ENCODE measurements at places on chromosomes 3 and 15.
A peak's percentile ranks its signal among the peaks of the same experiment; 100 is the strongest.

DNA sequence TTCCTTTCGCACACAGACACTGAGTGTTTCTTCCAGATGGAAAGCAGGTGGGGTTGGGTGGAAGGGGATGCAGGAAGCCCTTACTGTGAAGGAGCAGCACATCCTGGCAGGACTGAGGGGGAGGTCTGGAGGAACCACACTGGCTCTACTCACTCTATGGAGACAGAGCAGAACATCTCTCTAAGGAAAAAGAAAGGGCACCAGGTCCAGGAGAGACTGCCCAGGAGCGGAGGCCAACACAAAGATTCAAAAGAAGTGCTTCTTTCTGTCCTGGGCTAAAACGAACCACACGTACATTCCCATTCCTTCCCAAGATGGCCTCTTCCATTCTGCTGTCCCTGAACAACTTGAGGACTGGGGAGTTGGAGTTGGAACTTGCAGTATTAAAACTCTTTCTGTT lies 13.8 kb upstream of the VIPR1 start:
- no peak for DNase-seq

DNA sequence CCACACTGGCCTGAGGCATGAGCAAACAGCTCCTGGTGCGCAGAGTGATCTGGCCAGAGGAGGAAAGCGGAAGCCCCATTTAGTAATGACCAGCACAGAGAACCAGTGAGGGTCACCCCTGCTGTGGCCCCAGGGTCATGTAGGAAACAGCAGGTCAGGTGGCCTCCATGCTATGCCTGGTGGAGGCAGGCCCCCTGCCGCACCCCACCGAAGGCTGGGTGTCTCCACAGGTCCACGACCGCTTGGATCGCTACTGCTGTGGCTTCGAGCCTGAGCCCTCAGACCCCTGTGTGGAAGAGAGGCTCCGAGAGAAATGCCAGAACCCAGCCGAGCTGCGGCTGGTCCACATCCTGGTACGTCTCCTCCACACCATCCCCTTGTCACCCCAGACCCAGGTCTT lies 52.6 kb downstream of the POMGNT2 start:
- DNase-seq = no peak

DNA sequence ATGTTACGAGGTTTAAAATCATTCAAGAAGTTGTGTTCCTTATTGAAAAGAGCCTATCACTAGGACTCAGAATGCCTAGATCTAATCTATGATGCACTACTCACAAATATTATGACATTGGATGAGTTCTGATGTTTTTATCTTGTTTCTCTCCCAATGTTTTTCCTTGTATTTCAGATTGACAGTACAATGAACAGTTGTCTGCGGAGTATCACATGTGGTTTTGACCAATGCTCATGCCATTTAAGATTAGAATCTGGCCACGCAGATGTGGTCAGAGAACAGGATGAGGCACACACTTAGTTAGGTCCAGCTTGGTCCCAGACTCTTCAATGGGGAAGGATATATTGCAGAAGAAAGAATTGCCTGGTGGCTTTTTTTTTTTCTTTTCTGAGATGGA lies 25.6 kb upstream of the CCDC50 start:
- DNase-seq = no peak

DNA sequence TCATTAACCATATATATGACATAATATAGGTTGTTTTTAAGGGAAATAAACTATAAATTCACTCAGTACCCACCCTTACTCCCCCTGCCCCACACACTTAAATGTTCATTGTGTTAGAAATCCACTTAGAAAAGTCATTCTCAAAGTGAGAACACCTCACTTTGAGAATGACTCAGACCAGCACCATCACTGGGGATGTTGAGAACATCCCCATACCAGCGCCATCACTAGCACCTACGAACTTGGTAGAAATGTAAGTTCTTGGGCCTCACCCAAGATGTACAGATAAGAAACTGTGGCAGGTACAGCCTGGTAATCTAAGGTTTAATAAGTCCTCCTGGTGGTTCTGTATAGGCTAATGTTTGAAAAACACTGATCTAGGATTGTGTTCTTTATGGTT lies 362.6 kb downstream of the LPP start:
- DNase-seq = no peak

GRCh38 chr3:473033-473800 lies 276.7 kb downstream of the CHL1 start:
- no peak for DNase-seq

DNA sequence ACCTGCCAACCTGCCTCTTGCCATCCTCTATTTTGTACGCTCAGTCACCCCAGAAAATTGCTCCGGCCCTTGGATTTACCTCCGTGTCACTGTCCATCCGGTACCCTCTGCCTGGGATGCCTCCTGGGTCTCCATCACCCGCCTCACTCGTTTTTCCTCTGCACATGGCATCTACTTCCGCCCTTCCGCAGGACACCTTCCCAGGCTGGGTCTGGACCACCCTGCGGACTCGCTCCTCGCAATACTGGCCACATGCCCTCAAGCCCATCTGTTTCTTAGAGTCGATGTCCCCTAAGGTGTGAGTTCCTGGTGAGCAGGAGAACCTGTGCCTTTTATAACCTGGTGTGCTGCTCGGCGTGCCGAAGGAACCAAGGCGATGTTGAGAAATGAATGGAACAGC lies 58.5 kb downstream of the APBA2 start:
- DNase-seq = no peak

DNA sequence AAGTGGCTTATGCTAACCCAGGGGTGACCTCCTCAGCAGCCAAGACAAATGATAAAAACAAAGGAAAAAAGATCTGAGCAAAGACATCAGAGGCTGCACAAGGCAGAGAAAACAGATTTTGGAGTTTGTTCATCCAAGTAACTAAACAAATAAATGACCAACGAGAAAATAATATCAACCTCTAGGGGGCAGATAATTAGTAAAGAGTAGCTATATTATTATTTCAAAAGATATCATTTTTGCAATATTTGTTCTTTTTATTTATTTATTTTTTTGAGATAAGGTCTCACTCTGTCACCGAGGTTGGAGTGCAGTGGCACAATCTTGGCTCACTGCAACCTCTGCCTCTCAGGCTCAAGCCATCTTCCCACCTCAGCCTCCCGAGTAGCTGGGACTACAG lies 101.8 kb downstream of the PCCB start:
- no peak for DNase-seq

DNA sequence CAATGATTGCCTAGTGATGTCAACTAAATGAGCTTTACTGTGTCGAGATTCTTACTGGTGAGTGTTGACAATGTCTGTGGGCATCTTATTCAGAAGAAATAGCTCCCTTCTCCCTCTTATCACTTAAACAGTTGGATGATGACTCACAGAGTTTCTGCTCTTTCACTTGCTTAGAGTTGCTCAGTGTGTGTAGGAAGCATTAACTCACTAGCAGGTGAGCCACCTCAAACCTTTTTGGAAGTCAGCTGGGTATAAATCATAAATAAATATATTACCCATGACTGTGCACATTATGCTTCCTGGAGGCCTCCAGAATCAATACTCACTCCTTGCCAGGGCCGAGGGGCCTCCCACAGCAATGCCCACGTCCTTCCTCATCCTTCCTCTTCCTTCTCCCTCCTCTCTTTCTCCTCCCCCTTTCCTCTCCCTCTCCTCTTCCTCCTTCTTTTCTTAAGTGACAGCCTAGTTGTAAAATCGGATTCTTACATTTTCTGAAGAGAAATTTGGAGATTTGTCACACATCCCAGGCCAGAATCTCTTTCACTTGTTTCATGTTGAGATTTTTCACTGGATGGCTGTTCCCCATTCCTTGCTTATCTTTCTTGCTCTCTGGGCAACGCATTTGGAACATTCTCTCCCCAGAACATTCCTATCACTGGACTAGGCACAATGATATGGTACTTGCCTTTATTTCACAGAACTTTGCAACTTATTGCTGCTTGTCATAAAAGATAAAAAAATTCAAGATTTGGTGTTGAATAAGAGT lies 17.5 kb downstream of the SHC4 start:
- no peak for DNase-seq

DNA sequence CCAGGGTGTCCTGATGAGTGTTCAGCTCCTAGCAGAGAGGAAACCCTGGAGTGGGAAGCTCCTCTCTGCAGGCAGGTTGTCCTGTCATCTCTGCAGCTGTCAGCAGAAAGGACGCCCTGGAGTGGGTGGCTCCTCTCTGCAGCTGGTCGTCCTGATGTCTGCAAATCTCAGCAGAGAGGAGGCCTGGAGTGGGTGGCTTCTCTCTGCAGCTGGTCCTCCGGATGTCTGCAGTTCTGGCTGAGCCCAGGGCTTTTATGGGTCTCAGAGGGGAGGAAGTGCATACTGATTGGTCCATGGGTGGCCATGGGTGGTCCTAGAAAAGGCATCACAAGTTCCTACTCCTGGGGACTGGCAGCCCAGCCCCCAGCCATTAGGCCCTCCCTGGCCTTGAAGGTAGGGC lies 102.6 kb upstream of the BNIP2 start:
- DNase-seq = no peak

- DNase-seq = no peak
Observed at GRCh38 chr3:13708301-13708700, 159.4 kb downstream of the FBLN2 start.

GRCh38 chr3:8607234-8608040 lies 37.2 kb downstream of the SSUH2 start:
- DNase-seq = peak; percentile 53

DNA sequence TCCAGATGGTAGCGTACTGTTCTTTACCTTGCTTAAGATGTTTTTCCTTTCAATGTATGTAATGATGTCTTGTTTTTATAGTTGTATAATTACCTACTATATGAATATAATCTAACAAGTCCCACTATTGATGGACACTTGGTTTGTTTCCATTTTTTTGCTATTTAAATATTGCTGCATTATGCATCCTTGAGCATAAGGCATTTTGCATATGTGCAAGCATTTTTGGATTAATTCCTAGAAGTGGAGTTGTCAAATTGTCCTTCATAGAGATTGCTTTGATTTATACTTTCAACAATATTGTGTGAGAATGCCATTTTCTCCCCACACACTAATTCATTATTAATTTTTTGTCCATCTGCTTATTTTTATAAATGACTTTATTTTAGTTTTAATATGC lies 17.7 kb downstream of the TOPAZ1 start:
- DNase-seq = no peak

- no peak for DNase-seq
Observed at GRCh38 chr15:69869881-69870505, 227.7 kb downstream of the TLE3 start.

- DNase-seq = no peak
Observed at GRCh38 chr3:127491323-127491722, 99.2 kb downstream of the TPRA1 start.

GRCh38 chr3:172051957-172052354 lies 12.6 kb downstream of the FNDC3B start:
- DNase-seq = no peak

- DNase-seq = no peak
Observed at GRCh38 chr3:172138792-172139507, 99.6 kb downstream of the FNDC3B start.

GRCh38 chr3:110810356-110810755 lies 261.3 kb upstream of the NECTIN3 start:
- no peak for DNase-seq

GRCh38 chr3:118772547-118773011 lies 262.1 kb downstream of the IGSF11 start:
- no peak for DNase-seq

DNA sequence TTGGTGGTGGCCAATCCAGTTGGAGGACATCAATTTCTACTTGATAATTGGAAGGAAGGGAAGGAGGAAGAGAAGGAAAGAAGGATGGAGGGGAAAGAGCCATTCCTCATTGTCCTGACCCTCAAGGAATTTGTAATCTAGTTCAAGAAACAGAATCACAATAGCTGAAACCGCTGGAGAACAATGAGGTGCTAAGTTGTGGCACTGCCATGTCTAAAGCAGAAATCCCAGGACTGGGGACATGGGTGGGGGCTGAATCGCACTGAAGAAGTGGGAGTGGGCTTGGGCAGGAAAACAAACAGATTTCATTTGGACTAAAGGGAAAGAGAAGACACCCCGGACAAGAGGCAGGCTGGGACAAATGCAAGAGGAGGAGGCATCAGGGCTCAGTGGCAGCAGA lies 183.6 kb downstream of the UACA start:
- no peak for DNase-seq

DNA sequence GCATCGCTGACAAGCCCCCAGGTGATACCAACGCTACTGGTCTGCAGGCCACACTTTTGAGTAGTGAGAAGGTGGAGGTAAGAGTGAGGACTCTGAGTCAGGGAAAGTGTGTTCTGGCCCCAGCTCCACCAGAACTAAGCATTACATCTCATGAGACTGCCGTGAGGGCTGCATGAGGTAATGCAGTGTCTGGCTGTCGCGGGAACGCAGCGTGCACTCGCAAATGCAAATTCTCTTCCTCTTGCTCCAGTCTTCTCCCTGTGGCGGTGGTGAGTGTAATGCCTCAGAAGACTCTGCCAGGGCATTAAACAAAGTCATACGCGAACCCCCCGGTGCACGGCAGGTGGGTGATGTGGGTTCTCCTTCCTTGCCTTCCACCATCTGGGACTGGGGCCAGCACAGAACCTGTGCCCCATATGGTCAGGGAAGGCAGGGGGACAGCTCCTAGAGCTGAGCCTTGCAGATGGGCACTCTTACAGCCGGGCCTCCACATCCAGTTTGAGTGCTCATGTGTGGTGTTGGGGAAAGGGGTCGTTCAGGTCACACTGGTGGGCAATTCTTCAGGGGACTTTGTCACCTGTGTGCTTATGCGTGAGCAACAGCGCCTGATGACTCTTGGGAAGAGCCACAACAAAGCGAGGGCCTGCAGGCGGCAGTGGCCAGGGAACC lies 175.8 kb downstream of the XXYLT1 start:
- DNase-seq = no peak

- DNase-seq = no peak
Observed at GRCh38 chr3:66228707-66229106, 7.9 kb downstream of the SLC25A26 start.

GRCh38 chr3:133840767-133841166 lies 35.2 kb downstream of the SRPRB start:
- DNase-seq = no peak

All from HuH-7.5 (cell line).